ENCODE measurements at places on chromosomes 6 and 20.
A peak's percentile ranks its signal among the peaks of the same experiment; 100 is the strongest.

DNA sequence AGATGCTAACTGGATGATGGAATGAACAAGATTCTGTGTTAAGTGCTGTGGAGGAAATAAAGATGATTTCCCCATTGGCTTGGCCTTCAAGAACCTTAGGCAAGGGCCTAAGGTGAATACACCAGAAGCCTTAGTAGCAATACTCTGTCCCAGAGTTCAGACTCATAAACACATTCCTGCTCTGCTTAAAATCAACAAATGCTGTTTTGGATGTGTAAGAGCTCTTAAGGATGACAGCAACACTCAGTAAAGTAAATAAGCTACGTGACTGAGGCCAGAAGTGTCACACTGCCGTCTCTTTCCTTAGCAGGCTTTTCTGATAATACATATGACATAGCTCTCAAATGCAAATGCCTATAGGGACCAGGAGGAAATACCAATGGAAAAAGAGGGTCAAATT is 90.6 kb downstream of the EYA2 start:
- DNase-seq = no peak

DNA sequence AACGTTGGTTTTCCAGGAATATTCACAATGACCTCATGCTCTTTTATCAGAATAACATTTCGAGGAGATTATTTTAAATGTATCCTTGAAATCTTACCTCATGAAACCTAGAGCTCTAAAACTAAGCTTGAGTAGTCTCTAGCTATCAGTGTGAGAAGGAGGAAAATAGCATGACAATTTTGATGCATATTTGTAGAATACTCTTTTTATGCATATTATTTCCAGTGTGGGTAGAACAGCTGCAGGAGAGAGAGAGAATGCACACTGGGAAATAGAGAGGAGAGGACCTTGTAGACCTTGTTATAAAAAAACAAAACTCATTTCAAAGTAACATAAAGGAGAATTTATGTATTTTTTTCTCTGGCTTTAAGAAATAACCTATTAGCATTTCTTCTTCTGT is 71.1 kb upstream of the VGLL2 start:
- no peak for DNase-seq

GRCh38 chr6:161198783-161199460 is 74.9 kb downstream of the AGPAT4 start:
- no peak for DNase-seq

- DNase-seq = peak; percentile 88
Observed at GRCh38 chr6:137389150-137389704, 105.0 kb downstream of the OLIG3 start.

DNA sequence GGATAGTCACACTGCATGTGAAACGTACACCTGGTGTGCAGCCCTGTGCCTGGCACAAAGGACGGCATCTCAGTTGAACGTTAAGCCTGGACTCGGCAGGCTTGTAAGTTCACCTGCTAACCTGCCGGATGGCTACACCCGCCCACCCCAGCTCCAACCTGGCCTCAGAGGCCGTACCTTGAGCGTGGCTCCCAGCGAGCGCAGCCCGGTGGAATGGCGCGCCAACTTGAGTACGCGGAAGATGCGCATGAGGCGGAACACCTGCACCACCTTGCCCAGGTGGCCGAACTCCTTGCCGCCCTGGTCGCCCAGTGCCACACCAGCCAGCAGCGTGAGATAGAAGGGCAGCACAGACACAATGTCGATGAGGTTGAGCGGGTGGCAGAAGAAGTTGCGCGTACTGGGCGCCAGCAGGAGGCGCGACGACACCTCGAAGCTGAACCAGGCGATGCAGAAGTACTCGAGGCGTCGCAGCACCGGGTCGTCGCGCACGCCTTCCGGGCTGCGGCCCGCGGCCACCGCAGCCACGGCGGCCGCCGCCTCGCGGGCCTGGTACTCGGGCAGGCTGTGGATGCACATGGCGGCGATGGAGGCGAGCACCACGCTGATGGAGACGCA is 3.3 kb downstream of the KCNS1 start:
- DNase-seq = peak; percentile 44

- no peak for DNase-seq
Observed at GRCh38 chr6:9233686-9234085, 798.3 kb upstream of the SLC35B3 start.

- DNase-seq = no peak
Observed at GRCh38 chr6:136063096-136063495, 187.0 kb downstream of the MTFR2 start.

DNA sequence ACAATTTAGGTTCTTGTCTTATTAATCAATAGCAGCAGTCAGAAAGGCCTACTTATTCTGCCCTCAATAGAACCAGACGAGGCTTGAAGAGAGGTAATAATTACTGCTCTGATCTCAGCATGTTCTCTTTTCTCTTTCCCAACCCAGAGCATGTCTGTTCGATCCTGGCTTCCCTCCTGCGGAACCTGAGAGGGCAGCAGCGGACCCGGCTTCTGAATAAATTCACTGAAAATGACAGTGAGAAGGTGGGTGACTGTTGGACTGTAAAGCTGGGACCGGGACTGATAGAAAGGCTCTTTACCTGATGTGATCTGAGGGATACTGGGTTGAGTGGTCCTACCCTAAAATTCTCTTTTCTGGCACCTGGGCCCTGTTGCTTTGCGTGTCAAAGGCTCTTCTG is 63.0 kb upstream of the VSTM2L start:
- no peak for DNase-seq

- DNase-seq = no peak
Observed at GRCh38 chr20:35451295-35451694, 4.1 kb upstream of the CEP250 start.

All from CD4-positive, alpha-beta T cell treated with Interleukin-2 at 100 ng/mL for 4 hours (primary cell).